Occipital lobe (tissue), 3 donors: ENCODE measurements at places on chromosomes 12 and 14. TPM values are rescaled to one million over a fixed set of nuclear protein-coding genes. Genes with fewer than 3 reads are reported as not detected.

PDE3A gene
- total RNA-seq, result 7.8 TPM

SERPINA3 gene
- 0.94 TPM for total RNA-seq

DNA sequence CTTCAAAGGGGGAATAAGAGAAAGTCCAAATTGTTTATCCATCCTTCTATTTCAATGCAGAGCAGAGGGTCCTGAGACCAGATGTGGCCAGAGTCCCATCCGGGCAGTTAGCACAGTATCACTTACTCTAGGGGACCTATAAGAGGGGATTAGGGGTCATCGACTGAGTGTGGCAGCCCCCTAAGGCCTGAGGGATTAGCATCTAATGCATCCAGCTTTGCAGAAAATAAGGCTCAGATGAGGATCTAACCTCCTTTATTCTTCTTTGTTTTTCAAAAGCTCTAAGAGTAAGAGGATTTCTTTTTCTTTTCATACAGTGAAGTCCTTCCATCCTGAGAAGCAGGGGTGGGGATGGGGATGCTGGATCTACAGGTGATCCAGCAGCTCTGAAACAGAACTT lies 43.5 kb downstream of the NEUROD4 start:
- no peak for DNase-seq

GRCh38 chr14:75614179-75614578 lies 35.8 kb downstream of the FLVCR2 start:
- DNase-seq, result no peak

DNA sequence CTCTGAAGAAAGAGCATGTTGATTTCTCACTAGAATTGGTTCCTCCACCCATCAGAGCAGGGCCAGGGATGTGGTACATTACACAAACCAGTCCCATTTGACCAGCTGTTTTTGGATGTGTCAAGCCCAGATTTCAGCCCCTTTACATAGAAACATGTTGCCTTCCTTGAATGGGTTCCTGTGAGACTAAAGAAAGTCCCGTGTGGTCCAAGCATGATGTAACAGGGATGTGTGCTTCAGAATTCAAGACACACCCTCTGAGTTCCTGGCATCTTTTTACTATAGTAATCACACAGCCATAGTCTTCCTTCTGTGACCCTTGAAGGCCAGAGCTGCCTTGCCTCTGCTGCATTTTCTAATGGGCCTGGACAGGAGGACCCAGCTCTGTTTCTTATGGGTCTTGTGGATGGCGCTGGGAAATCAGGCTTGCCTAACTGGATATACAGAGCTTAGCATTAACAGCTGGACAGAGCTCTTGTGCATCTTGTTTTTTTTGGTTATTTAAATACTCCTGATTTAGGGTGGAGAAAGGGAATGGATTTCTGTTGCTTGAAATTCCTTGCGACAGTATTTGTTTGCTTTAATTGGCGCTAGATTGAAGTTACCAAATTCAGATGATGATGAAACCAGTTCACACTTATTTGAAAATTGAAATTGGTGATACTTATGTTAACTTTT lies 341.0 kb downstream of the ZFP36L1 start:
- DNase-seq, result no peak

CCDC175 gene
- 3.3 TPM for total RNA-seq

GRCh38 chr12:56007564-56008559 lies 10.8 kb downstream of the SUOX start:
- peak; percentile 35 for DNase-seq

MBIP gene
- total RNA-seq, result 24.8 TPM

DNA sequence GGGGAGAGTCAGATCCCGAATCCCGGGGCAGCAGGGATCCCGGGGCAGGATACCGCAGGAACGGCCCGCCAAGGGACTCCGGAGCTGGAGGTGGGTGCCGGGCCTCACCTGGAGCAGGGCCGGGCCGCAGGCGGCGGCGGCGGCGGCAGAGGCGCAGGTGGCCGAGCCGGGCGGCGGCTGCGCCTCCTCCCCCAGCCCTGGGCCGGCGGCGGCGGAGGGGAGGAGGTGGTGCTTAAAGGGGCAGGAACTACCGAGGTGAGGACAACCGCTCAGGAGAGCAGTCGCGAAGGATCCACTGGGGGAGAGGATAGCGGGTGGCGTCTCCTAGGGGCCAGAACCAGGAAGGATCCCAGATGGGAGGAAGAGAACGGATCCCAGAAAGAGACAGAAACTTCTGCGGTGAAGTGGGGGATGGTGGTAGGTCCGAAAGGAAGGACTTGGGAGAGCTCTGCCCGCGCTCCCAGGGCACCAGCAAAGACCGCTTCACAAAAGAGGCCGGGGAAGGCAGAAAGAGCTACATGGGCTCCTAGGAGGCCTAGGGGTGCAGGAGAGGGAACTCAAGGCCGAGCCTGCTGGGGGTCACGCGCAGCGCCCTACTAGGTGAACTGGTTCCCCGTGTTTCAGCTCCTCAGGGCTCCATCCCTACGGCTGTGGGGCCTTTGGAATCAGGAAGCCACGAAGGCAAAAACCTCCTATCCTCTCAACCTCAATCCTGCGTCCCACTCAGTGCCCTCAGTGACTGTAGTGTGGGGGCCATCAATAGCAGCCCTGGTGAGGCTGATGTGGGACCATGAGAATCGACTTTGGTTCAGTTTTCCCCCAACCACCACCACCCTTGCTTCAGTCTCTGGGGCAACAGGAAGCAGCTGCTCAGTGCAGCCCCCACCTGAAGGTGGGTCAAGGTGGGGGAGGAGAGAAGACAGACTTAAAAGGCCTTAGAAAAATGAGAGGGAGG lies 5.0 kb upstream of the BAZ2A start:
- DNase-seq, result peak; percentile 68

PLEKHH1 gene
- total RNA-seq, result 5.5 TPM

CLEC6A gene
- total RNA-seq, result not detected

DNA sequence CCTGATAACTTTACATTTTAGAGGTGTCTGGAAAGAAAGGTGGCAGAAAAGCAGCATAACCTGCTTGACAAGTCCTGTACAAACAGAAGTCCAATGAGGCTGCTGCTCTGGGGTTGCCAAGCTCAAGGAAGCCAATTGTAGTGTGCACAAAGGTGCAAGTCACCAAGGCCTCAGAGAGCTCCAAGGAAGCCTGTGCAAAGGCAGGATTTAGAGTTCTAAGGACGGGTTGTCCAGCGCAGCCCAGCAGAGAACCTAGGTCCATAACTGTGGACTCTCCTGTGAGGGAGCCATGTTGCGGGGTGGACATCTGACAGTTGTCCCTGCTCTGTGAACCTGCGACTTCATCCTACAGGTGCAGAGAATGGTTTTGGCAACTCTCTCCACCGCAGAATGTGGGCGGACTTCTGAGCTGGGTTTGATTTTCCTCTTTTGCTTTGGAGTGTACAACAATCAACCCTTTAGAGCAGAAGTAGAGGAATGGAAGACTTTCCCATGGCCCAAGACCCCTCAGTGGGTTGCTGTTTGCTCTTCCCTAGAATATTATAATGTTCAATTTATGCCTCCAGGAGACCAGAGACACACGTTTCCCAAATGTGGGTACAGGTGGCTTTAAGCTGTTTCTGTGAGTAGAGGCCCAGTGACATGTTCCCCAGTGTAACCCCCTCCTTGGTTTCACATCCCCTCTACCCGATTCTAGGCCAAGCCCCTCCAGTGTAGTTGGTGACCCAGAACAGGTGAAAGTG lies 81.0 kb downstream of the ETV6 start:
- no peak for DNase-seq

- no peak for DNase-seq
These were observed 363.8 kb downstream of the NAV3 start for GRCh38 chr12:78194448-78194847.

MSRB3 gene
- 3.9 TPM for total RNA-seq

RAD9B gene
- 0.94 TPM for total RNA-seq

KRT72 gene
- total RNA-seq, result not detected

PPP1R12A gene
- total RNA-seq, result 176 TPM

DNA sequence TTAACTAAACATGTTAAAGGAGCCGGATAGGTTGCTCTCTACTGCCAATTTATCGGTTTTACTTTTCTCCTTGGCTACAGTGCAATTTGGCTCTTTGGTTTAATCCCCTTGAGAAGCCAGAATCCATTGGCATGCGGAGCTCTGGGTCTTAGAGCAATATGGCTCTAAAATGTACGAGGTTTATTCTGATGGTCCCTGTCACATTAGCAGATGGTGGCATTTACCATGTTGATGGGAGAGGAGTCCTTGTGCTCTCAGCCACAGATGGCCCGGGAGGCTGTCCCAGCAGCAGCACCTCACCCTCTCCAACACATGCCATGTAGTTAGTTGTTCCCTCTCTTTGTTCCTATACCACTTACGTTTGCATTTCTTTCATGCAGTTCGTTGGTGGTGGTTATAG lies 179.7 kb downstream of the RGS6 start:
- DNase-seq, result no peak

DNA sequence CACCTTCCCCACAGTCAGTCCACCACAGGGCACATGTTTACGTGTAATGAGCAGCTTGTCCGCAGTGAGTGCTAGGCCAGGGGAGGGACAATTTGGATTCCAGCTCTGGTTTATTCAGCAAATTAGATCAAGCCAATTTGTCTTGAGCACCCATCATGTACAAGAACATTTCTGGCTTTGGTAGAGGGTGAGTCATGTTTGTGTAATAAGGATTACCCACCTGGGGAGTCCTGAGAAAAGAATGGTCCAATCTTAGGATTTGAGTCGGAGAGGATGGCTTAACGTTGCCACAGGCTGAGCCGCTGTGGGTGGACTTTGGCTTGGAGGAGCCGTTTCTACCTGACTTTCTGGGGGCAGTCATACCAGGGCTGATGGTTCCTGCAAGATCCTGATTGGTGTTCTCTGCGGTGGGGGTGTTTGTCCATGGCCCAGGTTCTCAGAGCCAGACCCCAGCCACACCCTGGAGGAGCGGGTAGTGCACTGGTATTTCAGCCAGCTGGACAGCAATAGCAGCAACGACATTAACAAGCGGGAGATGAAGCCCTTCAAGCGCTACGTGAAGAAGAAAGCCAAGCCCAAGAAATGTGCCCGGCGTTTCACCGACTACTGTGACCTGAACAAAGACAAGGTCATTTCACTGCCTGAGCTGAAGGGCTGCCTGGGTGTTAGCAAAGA lies 143.7 kb downstream of the SMOC1 start:
- no peak for DNase-seq

DNA sequence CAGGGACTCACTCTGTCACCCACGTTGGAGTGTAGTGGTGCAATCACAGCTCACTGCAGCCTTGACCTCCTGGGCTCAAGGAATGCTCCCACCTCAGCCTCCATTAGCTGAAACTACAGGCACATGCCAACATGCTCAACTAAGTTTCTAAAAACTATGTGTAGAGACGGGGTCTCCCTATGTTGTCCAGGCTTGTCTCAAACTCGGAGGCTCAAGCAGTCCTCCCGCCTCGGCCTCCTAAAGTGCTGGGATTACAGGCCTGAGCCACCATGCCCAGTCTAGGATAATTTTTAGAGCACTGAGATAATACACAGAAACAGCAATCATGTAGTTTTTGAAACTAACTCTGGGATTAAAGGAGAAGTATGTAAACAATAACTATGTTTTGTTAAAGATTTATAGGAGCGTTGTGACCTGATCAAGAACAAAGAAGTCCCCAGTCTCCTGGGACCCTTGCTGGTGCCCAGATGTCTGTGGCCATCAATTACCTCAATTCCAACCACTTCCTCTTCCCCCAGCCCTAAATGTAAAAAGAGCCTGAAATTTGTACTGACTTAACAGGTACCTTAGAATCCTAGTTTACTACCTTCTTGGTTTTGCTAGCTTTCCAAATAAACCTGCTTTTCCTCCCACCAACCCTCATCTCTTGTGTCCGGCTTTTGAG lies 28.9 kb upstream of the EGLN3 start:
- DNase-seq, result no peak

EFS gene
- total RNA-seq, result 17.5 TPM

DNA sequence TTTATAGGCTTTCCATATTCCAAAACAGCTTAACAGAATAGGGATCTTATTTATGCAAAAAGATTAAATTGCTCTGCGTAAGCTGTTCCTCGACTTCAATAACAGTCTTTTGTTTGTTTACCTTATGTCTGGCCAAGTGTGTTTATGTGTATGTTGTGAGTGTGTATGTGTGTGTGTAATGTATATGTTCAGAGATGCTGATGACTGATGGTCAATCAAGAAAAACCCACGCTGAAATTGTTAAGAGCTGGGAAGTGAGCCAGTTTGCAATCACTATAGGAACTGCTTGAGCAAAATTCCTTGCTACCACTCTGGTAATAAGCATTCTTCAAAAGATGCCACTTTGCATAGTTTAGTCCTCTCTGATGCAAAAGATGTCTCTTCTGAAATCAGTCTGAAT lies 59.6 kb downstream of the PRKD1 start:
- DNase-seq, result no peak

DNA sequence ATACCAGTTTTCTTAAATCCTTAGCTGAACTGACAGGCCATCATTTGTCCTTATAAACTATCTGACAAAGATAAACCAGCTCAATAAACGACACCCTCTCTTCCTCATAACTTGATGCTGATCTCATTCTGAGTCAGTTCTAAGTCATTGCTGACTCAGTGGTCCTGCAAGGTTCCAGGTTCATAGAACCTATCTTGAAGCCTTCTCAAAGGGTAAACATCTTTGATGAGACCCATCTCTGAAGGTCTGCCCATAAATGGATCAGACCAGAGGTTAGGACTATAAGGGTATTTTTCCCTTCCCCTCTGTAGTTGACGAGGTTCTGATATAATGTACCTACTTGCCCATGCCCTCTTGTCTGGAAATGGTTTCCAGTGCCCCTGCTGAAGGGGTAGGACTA lies 11.9 kb downstream of the NAA25 start:
- DNase-seq, result no peak

GRCh38 chr12:46908936-46909635 lies 83.3 kb upstream of the SLC38A4 start:
- DNase-seq, result no peak

FAM186B gene
- total RNA-seq, result not detected

- DNase-seq, result no peak
These were observed 22.5 kb downstream of the EML1 start for GRCh38 chr14:99815696-99816095.

PLEKHD1 gene
- total RNA-seq, result 0.16 TPM

A2ML1 gene
- 1.2 TPM for total RNA-seq
